ENCODE measurements at places on chromosomes 1 and 21.

DNA sequence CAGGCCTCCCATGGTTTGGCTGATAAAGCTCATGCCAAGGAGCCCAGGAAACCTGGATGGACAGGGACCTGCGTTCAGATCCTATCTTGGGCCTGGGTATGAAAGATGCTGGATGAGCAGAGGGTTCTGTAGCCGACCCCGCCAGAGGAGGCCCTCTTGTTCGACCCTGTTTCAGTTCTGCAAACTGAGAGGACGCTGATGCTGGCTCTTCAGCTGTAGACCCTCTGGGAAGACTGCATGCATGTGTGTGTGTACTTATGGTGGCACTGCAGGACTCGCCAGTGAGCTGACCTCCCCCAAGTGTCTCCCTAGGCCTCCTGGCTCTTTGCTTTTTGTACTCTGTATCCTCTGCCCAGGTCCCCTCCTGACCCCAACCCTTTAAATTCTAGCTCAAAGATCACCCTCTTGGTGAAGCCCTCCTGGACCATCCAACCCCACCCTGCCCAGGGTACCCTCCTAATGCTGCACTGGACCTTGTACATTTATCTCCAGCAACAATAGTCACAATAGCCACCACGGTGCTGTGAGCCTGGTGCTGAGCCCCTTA is 1.6 kb downstream of the EPS8L3 start:
- DNase-seq, result no peak

DNA sequence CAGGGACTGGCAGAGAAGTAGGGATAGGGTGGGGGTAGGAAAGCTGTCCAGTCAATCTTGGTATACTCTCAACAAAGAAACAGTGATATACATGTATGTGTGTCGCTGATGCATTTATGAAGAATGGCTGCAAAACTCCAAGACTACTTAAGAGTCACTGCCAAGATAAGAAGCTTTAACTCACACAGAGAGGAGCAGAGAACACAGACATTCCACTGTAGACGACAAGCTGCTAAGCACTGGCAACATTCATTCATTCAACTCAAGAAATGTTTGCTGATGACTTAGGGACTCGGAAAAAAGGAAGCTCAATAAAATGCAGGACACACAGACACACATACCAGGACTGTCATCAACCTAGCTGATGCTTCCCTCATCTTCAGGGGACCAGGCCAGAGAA is 5.5 kb downstream of the CTNNBIP1 start:
- peak; percentile 31 for DNase-seq

- DNase-seq, result no peak
These were observed 52.9 kb downstream of the KCNAB2 start for GRCh38 chr1:6098303-6099215.

DNA sequence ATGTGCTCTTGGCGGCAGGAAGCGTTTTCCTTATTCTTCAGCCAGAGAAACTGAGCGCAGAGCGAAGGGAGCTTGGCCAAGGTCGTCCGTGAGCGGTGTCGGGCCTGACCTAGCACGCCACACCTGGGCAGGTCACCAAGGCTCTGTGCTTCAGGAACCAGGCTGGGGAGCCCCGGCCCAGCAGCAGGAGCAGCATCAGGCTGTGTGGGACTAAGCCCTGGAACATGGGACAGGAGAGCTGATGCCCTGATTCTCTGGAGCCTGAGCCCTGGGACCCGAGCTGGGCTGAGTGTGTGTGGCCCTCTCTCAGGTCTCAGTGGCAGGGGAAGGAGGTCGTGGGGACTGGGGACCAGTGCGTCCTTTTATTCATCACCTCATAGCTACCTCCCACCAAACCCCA is 65.2 kb upstream of the ABCG1 start:
- no peak for DNase-seq

GRCh38 chr1:30778154-30778978 is 20.8 kb upstream of the LAPTM5 start:
- peak; percentile 100 for DNase-seq

GRCh38 chr1:11731691-11732283 is 4.1 kb upstream of the AGTRAP start:
- DNase-seq, result peak; percentile 74

All from amniotic epithelial cell (primary cell).